Right lung (tissue), 10 donors: ENCODE measurements at places on chromosomes 4 and X. TPM values are rescaled to one million over a fixed set of nuclear protein-coding genes. Genes with fewer than 3 reads are reported as not detected.

MAGEA2 gene
- not detected for polyA plus RNA-seq

- DNase-seq, result no peak
Observed at GRCh38 chrX:45632506-45632905, 431.8 kb upstream of the DIPK2B start.

- no peak for DNase-seq
Observed at GRCh38 chrX:103250977-103251376, 4.0 kb downstream of the TCEAL8 start.

- DNase-seq, result no peak
Observed at GRCh38 chr4:103032574-103032973, 13.1 kb upstream of the SLC9B1 start.
